CD8-positive, alpha-beta memory T cell (primary cell): ENCODE measurements at places on chromosomes 3 and 15.

- DNase-seq = no peak
These were observed 56.3 kb downstream of the BDH1 start for GRCh38 chr3:197499427-197499826.

DNA sequence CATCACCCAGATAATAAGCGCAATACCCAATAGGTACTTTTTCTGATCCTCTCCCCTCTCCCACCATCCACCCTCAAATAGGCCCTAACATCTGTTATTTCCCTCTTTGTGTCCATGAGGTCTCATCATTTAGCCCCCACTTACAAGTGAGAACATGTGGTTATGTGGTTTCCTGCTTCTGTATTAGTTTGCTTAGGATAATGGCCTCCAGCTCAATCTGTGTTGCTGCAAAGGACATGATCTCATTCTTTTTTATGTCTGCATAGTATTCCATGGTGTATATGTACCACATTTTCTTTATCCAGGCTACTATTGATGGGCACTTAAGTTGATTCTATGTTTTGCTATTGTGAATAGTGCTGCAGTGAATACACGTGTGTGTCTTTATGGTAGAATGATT lies 165.4 kb downstream of the MBNL1 start:
- DNase-seq = no peak

- peak; percentile 17 for DNase-seq
These were observed 81.8 kb upstream of the SNRPA1 start for GRCh38 chr15:101376615-101377395.

GRCh38 chr15:31342381-31342780 lies 15.7 kb downstream of the KLF13 start:
- DNase-seq = no peak

GRCh38 chr15:90780916-90781315 lies 63.8 kb downstream of the BLM start:
- no peak for DNase-seq

DNA sequence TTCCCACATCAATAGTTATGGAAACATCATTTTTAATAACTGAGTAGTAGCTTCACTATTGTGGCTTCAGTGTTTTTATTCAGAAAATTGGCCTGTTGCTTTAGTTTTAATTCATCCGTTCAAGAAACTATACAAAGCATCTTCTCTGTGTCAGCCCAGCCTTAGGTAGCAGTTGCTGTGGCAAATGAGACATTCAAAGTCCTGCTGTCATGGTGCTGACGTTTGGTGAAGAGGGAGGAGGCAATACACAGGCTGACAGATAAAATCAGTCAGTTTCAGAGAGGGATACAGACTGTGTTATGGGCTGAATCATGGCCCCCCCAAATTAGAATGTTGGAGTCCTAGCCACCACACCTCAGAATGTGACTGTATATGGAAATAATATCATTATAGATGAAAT lies 56.5 kb downstream of the SLC7A14 start:
- no peak for DNase-seq

DNA sequence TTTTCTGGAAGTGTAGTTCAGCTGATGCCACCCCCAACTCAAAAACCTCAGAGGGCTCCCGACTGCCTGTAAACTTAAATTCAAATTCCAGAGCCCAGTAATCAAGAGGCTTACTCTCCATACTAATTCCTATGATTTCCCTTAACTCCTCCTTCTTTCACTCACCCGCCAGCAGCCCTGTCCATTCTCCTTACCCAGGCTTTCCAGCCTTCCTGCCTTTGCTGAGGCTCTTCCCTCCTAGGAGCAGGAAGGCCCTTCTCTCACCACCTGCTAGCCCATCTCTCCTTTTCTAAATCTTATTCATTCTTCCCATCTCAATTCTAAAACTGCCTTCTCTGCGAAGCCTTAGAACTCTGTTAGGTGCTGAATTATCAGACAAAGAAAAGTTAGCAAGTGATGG lies 30.4 kb downstream of the RORA start:
- no peak for DNase-seq

- no peak for DNase-seq
These were observed 142.3 kb upstream of the STT3B start for GRCh38 chr3:31390466-31390865.

GRCh38 chr3:181631901-181632300 lies 79.8 kb upstream of the SOX2 start:
- no peak for DNase-seq

DNA sequence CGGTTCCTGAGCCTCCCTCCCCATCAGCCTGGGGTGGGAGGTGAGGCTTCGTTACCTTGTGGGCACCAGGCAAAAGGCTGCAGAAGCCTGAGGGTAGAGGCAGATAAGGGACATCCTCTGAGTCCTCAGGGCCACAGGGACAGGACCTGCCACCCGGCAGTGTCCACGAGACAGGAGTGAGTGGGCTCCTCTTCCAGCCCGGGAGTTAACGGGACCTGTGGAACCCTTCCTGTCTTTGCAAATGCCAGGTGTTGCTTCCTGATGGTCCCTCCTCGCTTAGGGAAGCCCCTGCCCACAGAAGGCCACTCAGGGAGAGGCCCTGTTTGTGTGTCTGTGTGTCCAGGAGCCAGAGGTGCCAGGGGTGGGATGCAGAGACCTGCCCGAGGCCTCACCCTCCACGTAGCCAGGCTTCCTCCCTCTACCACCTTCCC lies 111.1 kb upstream of the ALDH1A3 start:
- DNase-seq = no peak

- no peak for DNase-seq
These were observed 957.3 kb downstream of the IGSF11 start for GRCh38 chr3:118077332-118077731.

GRCh38 chr15:50181201-50181968 lies 611 bp upstream of the SLC27A2 start:
- DNase-seq = no peak

GRCh38 chr3:141246224-141246957 lies 14.8 kb downstream of the PXYLP1 start:
- no peak for DNase-seq

GRCh38 chr3:33052671-33053070 lies 44.3 kb downstream of the GLB1 start:
- DNase-seq = no peak

GRCh38 chr15:90306560-90306959 lies 41.1 kb downstream of the NGRN start:
- DNase-seq = peak; percentile 6

- no peak for DNase-seq
These were observed 74.5 kb upstream of the TSPAN3 start for GRCh38 chr15:77145370-77145769.

DNA sequence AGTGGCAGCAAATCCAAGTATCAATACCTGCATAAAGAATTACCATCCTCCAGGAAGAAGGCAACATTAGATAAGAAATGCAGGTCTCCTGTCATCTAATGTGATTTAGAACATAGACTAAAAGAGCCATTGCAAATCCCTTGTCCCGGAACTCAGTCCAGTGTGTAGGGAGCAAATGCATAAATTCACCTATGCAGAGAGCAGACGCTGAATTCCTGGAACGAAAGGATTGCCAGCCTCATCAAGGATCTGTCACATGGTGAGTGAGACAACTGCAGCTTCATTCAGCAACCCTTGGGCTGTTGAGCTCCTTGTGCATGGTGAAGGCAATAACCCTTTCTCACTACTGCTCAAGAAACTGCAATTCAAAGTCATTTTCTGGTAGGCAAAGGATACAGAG lies 696.8 kb upstream of the CFAP20DC start:
- DNase-seq = no peak

- no peak for DNase-seq
These were observed 326.4 kb upstream of the IGF1R start for GRCh38 chr15:98321896-98322295.

DNA sequence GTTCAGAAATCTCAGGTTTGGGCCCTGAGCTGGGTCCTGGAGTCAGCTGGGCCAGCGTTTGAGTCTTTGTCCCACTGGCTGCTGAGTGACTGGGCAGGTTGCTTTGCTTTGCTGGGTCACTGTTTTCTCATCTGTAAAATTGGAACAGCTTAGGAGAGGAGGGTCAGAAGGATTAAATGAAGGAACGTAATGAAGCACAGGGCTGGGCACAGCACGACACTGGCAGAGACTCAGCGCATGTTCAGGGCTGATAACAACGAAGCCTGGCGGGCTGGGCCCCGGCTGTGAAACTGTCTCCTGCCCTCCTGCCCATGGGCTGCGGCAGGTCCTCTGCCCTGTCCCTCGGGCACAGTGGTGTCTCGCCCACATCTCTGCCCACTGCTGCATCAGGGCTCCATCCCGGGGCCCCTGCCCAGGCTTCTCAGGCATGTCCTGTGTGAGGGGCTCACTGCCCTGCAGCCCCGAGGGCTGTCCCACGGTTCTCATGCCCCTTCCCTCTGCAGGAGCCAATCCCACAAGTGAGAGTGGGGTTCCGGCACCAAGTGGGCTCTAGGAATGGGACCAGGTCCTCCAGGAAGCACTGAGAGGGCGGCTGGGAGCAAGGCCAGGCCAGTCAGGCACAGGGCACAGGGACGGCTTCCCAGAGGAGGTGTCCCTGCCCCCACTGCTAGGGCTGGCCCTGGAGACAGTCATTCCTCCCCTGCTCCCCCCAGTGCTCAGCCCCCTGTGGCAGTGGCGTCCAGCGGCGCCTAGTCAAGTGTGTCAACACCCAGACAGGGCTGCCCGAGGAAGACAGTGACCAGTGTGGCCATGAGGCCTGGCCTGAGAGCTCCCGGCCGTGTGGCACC lies 88.0 kb downstream of the TBC1D2B start:
- DNase-seq = no peak

GRCh38 chr3:105835606-105836005 lies 33.2 kb downstream of the CBLB start:
- no peak for DNase-seq

GRCh38 chr3:30550246-30550645 lies 56.2 kb upstream of the TGFBR2 start:
- no peak for DNase-seq

DNA sequence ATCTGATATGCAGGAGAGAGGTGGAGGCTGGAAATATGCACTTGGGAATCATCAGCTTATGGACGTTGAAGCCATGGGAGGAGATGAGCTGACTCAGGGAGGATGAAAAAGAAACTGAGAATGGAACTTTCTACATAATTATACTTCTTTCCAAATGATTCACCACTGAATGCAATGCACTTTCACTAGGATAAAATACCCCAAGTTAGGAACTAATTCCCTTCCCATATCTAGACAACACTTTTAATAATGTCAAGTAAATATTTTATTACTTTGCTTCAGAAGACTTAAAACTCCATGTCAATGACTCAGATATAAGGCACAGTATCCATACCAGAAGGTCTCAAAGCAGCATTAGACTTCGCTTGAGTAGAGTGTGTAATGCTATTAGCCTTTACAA lies 24.2 kb downstream of the NPTN start:
- no peak for DNase-seq

DNA sequence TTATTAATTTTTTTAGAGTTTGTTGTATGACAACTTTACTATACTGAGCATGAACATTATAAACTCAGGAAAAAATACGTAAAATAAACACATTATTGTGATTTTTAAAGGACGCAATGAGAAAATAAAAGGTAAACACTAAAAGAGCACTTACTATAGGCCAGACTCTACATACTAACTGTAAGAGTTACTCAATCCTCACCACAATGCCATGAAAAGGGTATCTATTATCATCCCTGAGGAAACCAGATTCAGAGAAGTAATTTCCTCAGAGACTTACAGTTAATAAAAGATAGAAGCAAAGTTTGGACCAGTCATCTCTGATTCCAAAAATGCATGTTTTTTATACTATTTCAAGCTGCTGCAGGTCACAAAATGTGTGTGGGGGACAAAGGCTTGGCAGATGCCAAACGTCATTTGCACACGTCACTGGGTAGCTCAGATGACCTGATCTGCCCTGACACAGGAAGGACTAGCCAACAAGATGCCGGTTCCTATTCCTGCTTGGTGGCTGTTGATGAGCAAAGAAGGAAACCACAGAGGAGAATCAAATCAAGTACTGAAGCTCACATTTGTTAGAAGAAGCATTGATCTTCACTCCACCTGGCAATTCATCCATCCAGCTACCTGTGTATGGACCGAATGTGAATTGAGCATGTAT lies 42.3 kb downstream of the KLHL6 start:
- DNase-seq = peak; percentile 77

GRCh38 chr3:187247398-187247797 lies 44.1 kb downstream of the MASP1 start:
- no peak for DNase-seq

DNA sequence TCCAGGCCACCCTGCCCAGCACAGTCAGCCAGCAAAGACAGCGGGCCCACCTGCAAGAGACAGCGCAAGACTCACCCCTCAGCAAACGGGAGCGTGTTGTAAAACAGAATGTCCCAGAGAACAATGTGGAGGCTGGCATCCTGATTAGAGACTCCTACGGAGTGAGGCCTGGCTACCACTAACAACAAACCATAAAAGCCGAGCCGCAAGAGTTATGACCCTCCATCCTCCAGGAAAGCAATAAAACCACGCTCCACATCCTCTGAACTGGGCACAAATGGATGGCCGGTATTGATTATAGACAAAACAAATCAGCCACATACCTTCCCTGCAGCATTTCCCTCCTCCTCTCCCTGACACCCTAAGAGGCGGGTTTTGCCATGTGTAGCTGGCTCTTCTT lies 75.8 kb upstream of the LIPC start:
- no peak for DNase-seq

DNA sequence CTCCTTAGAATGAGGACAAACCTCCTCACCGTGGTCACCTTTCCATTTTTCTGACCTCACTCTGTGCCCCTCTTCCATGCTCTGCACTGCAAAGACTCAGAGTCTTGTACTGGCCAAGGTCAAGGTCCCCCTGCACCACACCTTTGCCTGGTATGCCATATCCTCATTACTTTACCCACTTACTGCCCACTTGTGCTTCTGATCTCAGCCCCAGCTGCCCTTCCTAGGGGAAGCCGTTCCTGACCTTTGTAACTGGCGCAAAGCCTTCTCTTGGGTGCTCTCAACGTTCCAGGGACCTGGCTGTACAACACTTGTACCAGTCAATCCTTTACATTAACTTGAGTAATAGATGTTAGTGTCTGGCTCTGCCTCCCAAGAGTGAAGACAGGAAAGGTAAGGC lies 256.0 kb downstream of the SV2B start:
- DNase-seq = no peak

GRCh38 chr3:127234778-127235177 lies 41.8 kb downstream of the PRR23E start:
- DNase-seq = no peak

DNA sequence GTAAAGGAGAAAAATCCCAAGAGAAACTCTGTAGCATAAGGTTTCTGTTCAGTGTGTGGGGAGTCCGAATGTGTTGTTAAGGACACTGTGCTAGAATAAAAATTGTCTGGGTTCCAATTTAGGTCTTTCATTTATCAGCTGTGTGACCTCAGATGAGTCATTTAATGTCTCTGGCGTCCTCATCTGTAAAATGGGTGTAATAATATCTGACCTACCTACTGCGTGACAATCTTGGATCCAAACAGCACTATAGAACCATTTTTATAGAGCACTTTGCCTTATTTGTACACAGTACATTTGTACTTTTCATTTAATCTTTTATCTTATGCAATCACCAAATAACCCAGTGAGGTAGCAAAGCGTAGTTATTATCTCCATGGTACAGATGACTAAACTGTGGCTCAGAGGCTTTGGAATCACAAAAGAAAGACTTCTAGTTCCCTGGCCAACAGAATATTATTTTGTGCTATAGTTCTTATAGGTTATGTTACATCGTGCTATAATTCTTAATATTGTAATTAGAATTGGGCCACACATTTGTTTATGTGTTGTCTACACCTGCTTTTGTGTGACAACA lies 46.6 kb upstream of the TNIK start:
- no peak for DNase-seq

GRCh38 chr3:43239755-43240154 lies 46.6 kb upstream of the SNRK start:
- no peak for DNase-seq
